ENCODE measurements at places on chromosomes 16 and 17. TPM values are rescaled to one million over a fixed set of nuclear protein-coding genes. Genes with fewer than 3 reads are reported as not detected.

TMEM107 gene
- 8.7 TPM for total RNA-seq

ABCA3 gene
- 13.6 TPM for total RNA-seq

IRX6 gene
- total RNA-seq, result 37.1 TPM

AP2B1 gene
- total RNA-seq, result 137 TPM

OTOA gene
- total RNA-seq, result 0.11 TPM

RAB26 gene
- total RNA-seq, result 2.2 TPM

PRCD gene
- total RNA-seq, result 2.7 TPM

ZACN gene
- not detected for total RNA-seq

TSPAN10 gene
- total RNA-seq, result 0.30 TPM

SLC16A6 gene
- 0.19 TPM for total RNA-seq

SNX20 gene
- total RNA-seq, result 0.75 TPM

SPN gene
- total RNA-seq, result 3.1 TPM

PRAC2 gene
- total RNA-seq, result not detected

LGALS3BP gene
- total RNA-seq, result 312 TPM

VMO1 gene
- 0.97 TPM for total RNA-seq

NPIPB6 gene
- total RNA-seq, result not detected

CHRNE gene
- 5.5 TPM for total RNA-seq

KRT27 gene
- total RNA-seq, result not detected

AATK gene
- total RNA-seq, result 9.3 TPM

HYDIN gene
- total RNA-seq, result 2.6 TPM

KRTAP4-9 gene
- total RNA-seq, result not detected

AARSD1 gene
- 27.0 TPM for total RNA-seq

NXN gene
- total RNA-seq, result 14.3 TPM

RGS11 gene
- 31.4 TPM for total RNA-seq

IFI35 gene
- total RNA-seq, result 13.7 TPM

BANP gene
- total RNA-seq, result 18.4 TPM

FAM222B gene
- total RNA-seq, result 18.6 TPM

CCL3 gene
- 0.86 TPM for total RNA-seq

KRTAP2-3 gene
- total RNA-seq, result not detected

UMOD gene
- total RNA-seq, result not detected

KCNJ2 gene
- 33.5 TPM for total RNA-seq

PRDM7 gene
- not detected for total RNA-seq

CACNG4 gene
- total RNA-seq, result 0.05 TPM

SLFN14 gene
- 0.08 TPM for total RNA-seq

KCNG4 gene
- not detected for total RNA-seq

ARSG gene
- 2.7 TPM for total RNA-seq

CORO7 gene
- 11.9 TPM for total RNA-seq

MMP2 gene
- 83.8 TPM for total RNA-seq

RBFOX1 gene
- 27.1 TPM for total RNA-seq

FBXL16 gene
- 1.5 TPM for total RNA-seq

Data from cardiac septum (tissue), 1 donor.